ENCODE measurements at places on chromosomes 13 and 19.

- no peak for DNase-seq
Observed at GRCh38 chr19:43455321-43456113, 9.9 kb downstream of the LYPD3 start.

DNA sequence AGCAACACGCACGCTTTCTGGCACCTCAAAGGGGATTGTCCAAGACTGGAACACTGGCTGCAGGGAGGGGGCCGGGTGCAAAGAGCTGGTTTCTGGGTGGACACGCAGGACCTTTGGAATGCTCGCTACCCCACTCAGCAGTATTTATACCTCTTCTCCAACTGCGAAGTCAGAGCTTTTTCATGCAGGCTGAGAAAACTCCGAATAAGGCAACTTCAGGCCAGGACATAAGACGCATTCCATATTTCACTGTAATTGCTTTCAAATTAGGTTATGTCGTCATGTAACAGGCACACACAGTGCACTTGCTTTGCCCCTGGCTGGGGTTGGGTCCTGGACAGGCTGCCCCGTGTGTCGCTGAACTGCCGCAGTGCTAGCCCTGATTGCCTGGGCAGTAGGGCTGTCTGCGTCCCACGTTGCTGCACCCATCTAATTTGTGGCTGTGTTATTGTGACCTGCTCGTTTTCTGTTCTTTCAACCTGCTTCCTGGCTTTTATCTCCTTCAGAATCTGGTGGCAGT, 44.5 kb downstream of the ACTN4 start:
- DNase-seq: no peak

DNA sequence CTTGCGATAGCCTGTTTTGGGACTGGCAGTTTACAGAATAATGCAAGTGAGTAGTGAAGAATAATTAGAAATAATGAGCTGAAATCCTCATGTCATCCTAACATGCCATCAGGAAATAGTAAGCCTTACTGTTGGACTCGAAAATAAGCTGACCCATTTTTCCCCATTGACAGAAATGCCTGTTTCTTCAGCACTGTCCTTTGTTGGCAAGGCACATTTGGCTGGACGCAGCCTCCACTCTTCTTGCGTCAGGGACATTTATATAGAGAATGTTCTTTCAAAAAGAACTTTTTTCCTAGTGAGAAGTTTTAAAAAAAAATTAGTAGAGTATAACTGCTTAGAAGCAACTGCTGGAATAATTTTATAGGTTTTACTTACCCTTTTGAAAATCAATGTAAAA, 47.1 kb downstream of the ARHGAP35 start:
- no peak for DNase-seq

DNA sequence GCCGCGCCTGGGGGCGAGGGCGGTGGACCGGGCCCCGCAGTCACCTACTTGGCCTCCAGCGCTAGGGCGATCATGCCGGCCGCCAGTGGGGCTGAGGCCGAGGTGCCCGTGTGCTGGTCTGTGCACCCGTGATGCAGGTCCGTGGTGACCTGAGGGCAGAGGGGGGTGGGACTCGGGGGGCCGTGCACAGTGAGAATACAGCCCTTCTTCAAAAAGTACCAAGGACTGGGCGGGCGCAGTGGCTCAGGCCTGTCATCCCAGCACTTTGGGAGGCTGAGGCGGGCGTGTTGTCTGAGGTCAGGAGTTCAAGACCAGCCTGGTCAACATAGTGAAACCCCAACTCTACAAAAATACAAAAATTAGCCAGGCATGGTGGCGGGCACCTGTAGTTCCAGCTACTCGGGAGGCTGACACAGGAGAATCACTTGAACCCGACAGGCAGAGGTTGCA, 5.0 kb upstream of the C19orf25 start:
- no peak for DNase-seq

GRCh38 chr19:19206938-19207337, 3.7 kb upstream of the NR2C2AP start:
- DNase-seq: no peak

DNA sequence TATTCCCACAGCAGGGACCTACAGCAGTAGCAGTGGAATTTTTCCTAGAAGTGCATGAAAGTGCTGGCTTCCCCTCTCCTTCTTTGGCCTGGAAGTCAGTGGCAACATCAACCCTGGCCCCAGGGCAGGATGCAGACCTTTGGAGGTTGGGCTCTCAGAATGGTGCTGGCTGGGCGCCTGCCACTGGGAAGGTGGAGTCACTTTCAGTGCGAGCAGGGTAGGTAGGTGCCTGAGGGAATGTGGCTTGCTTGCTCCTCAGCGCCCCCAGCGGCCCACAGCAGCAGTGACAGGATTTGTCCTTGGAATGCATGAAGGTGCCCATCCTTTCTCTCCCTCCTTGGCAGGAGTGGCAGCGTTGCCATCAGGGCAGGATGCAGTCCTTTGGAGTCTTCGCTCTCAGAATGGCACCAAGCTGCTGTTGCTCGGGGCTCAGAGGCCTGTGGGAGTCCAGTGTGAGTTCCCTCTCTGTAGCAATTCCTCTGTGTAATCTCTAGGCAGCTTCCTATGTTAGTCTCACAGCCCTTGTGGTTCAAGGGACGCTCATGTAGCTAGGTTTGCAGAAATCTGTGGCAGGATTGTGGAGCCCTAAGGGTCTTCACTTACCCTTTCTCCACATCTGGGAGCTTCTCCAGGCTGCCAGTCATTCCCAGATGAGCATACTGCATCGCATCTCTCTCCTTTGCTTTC, 354.4 kb upstream of the DACH1 start:
- DNase-seq: no peak

GRCh38 chr13:45896285-45896684, 44.7 kb upstream of the SIAH3 start:
- no peak for DNase-seq
